ENCODE measurements at places on chromosomes 6 and 20.

GRCh38 chr6:139649732-139650131 lies 275.3 kb upstream of the CITED2 start:
- DNase-seq: no peak

- peak; percentile 82 for DNase-seq
Observed at GRCh38 chr6:41786451-41787218, 859 bp upstream of the TOMM6 start.

- no peak for DNase-seq
Observed at GRCh38 chr20:5612581-5613301, 137.5 kb upstream of the SHLD1 start.

- no peak for DNase-seq
Observed at GRCh38 chr6:63236398-63236817, 25.1 kb downstream of the FKBP1C start.

- DNase-seq: no peak
Observed at GRCh38 chr6:134517145-134517658, 199.3 kb upstream of the SGK1 start.

DNA sequence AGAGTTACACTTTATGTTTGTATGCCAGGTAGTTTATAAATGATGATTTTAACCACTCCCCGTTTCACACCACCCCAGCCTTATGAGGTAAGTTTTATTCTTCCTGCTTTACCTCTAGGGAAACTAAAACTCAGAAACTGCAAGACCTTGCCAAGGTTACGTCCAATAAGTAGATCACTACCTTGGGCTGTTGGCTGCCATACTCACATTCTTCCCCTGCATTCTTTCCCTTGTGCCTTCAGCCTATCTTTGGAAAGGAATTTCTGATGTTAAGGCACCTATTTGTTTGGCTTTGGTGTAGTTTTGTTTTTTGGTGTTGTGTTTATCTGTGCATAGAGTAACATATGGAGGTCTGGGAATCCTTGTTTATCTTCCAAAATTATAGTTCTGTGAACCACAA lies 122.1 kb downstream of the UST start:
- no peak for DNase-seq

- DNase-seq: no peak
Observed at GRCh38 chr6:95515975-95516374, 61.4 kb upstream of the MANEA start.

DNA sequence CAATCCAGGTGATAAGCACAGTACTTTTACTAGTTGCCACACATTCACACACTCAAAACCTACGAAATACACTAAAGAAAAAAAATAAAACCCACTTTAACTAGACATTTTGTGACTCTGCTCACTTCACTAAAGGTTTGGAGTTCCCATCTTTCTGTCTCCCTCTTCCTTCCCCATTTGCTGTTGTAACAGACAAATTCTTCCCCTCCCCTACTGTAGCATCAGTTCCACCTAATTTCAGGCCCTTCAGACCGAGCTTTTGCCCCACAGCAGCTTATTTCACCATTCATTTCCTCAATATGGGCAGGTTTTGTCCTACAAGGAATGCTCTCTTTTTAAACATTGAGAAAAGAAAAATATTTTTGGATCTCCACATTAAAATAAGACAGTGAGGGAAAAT lies 31.3 kb upstream of the MRAP2 start:
- no peak for DNase-seq

DNA sequence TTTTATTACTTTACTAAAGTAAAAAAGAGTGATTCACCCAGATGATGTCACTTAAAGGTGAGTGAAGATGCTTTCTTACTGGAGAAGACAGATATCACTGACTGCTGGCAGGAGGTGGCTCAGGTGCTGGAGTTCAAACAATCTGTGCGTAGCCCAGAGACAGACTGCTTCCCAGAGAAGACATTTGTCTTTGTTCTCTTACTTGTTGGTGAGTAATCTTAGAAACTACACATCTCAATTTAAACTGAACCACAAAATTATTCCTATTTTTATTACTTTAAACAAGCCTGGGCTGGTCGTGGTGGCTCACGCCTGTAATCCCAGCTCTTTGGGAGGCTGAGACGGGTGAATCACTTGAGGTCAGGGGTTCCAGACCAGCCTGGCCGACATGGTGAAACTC lies 92.2 kb downstream of the CEP162 start:
- no peak for DNase-seq

- no peak for DNase-seq
Observed at GRCh38 chr6:13099771-13100170, 228.6 kb downstream of the TBC1D7 start.

GRCh38 chr6:16948396-16948795 lies 153.5 kb upstream of the STMND1 start:
- no peak for DNase-seq

DNA sequence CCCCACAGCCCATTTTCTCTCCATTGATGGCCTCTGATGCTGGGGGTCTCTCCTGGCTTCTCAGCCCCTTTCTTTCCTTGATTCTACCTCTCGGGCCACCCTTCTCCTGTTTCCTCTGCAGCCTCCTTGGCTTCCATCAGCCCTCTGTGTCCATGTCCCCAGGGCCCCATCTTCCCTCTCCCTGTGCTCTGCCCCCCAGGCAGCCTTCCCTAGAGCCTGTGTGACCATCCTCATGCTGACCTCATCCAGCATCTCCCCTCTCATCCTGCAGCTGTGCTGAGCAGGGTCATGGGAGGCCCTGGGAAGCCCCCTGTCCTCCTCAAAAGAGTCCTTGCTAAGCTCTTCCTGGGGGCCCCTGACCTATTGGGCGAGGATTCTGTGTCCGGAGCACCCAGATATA lies 73.4 kb upstream of the NNAT start:
- no peak for DNase-seq

DNA sequence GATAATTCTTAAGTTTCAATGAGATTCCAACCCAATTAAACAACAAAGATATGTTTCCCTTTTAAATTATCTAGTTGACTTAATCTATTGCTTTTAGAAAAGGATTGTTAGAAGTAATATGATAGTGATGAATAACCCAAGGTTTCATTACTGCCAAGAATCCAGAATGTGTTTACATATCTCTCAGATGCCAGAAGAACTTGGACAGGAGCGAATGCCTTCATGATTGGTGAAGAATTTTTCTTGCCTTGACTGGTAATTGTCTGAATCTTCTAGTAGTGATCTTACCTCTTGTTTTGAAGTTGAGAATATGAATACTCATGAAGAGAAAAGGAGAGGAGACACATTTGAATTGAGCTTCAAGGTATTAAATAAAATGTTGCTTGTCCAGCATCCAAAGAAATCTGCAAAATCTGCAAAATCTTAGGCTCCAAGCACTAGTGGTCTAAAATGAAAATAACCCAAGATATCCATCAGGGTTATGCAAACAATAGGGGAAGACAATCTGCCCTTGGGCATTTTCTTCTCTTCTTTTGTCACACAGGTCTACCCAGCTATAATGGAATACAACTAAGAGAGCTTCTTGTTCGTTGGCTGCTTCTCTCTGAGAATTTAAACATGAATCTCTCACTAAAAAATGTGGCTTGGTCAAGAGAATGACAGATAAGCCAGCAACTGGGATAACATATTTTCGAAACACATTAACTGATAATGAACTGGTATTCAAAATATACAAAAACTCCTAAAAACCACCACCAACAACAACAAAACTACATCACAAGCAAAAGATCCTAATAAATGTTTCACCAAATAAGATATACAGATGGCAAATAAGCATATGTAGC lies 928.9 kb downstream of the EYS start:
- DNase-seq: no peak

DNA sequence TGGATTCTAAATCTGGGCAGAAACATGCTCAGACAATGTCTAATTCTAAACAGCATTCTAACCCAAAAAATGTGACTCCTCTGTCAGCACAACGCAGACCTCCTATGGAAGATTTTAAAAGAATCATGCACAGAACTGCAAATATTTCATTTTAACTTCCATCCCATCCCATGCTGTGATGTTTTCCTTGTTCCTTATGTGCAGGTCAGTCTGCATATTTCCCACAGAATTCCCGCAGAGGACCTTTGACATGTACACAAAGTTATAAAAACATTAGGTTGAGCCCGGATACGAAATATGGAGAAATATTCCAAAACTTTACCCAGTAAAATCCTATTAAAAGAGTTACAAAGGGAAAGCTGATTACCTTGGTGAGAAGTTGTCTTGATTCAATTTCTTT lies 467.1 kb upstream of the EPHA7 start:
- DNase-seq: no peak

DNA sequence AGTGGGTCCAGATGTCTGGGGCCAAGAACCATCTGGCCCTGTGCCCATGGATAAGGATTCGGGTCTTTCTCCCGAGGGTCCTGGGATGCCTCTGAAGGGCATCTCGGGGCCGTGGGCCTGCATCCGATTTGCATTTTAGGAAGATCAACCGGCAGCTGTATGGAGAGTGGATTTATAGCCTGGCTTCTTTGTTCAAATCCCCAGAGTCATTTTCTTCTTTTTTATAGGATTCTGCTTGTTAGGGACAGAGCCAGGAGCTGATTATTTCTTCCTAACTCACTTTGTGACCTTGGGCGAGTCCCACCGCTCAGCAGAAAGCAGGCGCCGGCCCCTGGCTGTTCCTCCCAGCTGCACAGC lies 52.9 kb upstream of the APCDD1L start:
- DNase-seq: no peak

DNA sequence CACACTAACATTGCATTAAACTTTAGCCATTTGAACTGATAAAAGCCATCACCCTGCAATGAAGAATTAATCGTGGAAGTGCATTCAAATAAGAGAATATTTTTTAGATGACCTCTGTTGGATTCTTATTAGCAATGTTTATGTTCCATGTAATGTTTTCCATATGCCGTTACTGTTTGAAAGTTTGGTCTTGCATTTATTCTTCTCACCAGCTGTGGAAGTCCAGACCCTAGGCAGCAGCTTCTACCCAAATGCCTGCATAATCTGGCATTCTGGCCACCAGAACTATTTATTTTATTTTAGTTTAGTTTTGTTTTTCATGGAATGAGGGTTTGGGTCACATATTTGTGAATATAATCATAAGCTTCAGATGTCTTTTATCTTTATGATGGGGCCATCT lies 140.4 kb downstream of the SAMD5 start:
- DNase-seq: no peak

DNA sequence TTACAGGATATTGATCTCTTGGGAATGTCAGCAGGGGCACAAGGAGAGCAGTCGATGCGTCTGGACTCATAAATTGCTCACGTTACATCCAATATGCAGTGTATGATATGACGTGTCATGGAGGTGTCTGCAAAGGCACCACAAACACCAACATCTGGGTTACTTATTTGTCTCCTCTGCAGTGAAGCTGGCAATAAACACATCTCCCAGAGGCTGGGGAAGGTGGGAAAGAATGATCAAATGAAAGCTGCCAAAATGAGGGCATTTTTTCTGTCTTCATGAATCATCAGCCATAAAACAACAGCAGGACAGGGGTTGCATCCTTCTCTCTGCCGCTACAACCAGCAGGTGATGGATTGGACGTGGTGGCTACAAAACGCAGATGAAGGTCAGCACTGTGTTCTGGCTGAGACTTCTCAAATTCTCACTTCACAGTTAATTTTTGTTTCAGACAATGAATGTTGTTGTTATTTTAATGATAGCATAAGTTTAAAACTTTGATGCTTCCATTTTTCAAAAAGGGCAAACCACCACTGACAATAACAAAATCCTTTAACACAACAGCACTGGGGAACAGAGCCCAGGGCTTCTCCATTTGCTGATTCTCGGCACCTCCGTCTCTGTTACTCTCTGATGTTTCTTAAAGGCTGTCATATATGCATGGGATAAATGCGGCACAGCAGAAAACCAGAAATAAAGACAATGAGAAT lies 47.5 kb downstream of the ERMARD start:
- no peak for DNase-seq

- no peak for DNase-seq
Observed at GRCh38 chr6:17478223-17478907, 85.0 kb downstream of the CAP2 start.

- no peak for DNase-seq
Observed at GRCh38 chr6:170192905-170193304, 98.0 kb downstream of the DLL1 start.

DNA sequence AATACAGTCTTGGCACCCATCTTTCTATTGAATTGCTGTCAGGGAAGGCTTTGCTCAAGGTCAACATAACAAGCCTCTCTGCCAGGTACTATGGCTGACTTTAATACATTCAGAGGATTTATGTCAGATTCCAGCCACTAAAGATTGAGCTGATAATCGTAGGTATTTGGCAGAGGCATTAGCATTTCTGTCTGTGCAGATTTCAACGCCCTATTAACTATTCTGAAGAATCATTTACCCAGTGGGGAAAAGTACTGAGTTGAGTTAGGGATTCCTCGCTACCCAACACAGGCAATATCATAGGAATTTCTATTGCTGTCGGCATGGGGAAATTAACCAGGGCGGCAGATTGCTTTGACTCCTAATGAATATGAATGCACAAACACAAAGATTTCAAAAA lies 233.7 kb upstream of the SPTLC3 start:
- DNase-seq: no peak

DNA sequence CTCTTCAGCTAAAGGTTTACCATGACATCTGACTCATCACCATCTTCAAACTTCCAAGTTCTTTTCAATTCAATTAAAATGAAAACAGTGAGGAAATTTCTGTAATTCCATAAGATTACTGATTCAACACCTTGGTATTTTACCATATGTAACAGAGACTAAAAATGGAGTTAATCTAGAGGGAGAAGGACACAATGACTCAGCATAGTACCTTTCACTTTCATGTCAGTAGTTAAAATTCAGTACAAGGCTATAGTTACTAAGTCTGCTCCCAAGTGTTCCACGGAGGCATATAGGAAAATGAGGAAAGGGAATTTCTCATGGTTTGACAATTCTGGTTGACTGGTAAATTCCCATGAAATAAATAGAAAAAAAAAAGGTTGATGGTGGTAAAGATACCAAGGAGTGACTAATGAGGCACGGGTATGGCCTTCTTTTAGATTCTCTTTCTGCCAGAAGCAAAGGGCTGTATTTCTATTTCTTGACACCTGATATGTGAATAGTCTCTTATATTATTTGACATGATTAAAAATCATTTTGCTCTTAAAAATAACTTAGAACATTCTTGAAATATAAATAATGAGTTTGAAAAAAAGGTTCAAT lies 526.7 kb upstream of the ADGRB3 start:
- DNase-seq: no peak

GRCh38 chr6:139538366-139538765 lies 163.9 kb upstream of the CITED2 start:
- no peak for DNase-seq

DNA sequence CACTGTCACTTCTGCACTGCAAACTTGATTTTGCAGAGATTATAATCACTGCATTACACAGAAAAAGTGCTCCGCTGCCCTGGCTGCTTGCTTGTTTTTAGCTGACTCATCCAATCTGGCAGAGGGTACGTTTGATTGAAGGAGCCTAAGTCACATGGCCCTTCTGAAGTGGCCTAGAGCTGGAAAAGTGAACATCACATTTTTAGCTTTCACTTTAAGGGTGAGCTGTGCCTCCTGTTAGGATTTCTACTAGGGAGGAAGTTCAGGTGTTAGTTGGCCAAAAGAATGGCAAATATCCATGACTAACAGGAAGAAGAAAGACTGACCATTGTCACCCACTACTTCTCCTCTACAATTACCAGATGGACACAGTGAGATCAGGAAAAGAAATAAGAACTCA lies 889.1 kb upstream of the MAP3K7 start:
- no peak for DNase-seq

Measured in activated T-helper 1 cell treated with anti-CD3 and anti-CD28 coated beads, Interleukin-2, amount 50 U/mL, for 16 hours (primary cell).